ENCODE measurements at places on chromosomes 11 and 22.

- DNase-seq: no peak
Measured at GRCh38 chr22:31036671-31037550, 44.2 kb upstream of the SMTN start.

- no peak for DNase-seq
Measured at GRCh38 chr11:111465400-111465799, 46.8 kb downstream of the BTG4 start.

- DNase-seq: no peak
Measured at GRCh38 chr22:28106617-28107016, 187.6 kb upstream of the PITPNB start.

DNA sequence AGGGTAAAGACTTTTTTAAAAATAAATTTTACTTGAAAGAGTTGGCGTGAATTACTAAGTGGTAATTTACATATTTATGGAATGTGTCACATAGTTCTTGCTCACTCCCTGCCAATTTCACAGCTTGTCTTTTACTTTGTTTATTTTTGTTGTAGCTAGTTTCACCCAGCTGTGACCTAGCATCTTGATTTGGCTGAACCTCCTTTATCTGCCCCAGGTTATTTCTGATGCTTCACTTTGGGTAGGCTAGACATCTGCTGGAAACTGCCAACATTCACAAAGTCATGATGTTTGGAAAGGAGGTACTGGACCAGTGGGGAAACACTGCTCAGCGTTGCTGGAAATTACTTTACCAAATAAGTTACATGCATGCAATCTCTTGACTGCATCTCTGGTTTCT lies 1676.0 kb upstream of the RAG2 start:
- DNase-seq: no peak

GRCh38 chr11:6320411-6321155 lies at the start of gene CAVIN3:
TSS of gene CAVIN3 (minus strand) at chr11:6320501. CDS start at chr11:6320476, 25 bp downstream.
- no peak for DNase-seq

DNA sequence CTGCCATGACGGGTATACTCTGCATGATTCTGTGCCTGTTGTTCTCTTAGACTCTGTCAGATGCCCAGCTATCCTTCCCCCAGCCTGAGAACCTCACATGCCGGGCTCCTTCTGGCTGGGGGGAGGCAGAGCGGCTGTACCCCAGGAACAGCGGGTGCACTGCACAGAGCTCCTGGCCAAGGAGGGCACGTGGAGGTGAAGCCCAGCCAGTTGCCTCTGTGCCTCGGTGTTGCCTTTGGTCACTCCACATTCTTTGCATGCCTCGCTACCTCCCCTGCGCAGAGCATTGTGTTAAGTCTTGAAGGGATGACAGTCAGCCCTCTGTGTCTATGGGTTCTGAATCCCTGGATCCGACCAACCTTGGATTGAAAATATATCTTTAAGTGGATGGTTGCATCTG lies 77.7 kb downstream of the FEZ1 start:
- no peak for DNase-seq

DNA sequence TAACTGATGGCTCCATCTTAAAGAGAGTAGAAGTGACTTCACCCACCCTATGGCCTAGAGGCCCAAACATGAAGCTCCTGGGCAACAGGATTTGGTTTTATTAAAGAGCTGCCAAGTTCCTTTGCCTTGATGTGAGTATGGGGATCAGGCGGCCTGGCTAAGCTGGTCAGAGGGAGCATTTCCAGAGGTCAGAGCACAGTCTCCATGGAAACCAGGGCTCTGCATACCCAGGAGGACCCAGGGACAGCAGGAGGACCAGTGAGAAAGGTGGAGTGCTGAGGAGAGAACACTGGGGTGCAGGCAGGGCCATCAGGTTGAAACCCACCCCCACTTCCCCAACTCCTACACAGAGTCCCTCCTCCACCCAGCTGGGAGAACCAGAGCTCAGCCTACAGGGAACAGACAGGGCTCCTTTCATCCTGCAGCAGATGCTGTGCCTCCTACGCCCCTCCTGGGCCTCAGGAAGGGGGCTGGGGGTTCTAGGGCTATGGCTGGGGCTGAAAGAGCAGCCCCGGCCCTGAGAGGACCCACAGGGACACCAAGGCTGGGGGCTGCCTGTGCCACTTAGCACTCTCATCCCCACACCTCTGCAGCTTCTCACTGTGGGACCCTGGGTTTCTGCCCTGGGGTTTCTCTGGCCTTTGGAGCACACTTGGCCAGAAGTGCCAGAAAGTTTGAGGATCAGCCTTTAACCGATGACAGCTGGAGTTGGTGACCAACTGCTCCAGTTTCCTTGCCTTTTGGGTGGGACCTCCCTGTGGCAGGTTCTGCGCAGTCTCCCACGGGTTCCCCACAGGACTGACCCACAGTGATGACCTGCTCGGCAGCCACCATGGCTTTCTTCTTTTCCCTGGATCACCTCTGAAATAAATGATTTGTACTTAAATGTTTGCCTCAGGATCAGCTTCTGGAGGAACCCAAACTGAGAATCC lies 13.8 kb upstream of the P2RY6 start:
- DNase-seq: no peak

GRCh38 chr11:60871378-60872061 lies 4.2 kb downstream of the ZP1 start:
- DNase-seq: no peak

DNA sequence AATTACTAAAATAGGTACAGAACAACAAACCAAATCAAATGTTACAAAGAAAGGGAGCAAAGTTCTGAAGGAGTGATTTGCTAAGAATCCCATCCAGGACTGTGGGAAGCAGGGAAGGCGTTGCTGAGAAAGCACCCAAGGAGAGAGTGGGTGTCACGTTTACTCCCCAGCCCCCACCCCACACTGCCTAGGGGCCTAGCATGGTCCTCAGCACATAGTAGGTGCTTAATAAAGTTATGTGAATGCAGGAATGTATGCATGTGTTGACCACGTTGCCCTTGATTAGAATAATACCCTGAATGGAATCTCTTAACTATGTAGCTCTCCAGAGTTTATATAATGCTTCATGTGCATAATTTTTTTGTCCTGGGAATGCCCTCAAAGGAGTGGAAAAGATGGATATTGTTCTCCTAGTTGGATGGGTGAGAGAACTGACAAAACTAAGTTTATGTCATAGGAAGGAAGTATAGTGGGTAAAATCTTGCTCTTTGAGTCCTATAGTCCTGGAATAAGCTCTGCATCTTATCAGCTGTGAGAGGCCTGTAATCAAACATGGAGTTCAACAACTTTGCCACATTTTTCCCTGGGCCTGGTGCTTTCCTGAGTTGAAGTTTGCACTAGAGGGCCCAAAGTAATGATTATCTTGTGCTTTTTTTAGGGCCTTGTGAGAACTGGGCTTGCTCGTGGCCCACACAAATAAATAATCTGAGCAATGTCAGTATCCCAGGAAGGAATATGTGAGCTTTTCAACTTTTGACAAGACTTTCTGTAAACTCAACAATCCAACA lies 53.8 kb upstream of the LMO2 start:
- DNase-seq: no peak

- DNase-seq: no peak
Measured at GRCh38 chr22:41504816-41505215, 35.9 kb downstream of the ACO2 start.

DNA sequence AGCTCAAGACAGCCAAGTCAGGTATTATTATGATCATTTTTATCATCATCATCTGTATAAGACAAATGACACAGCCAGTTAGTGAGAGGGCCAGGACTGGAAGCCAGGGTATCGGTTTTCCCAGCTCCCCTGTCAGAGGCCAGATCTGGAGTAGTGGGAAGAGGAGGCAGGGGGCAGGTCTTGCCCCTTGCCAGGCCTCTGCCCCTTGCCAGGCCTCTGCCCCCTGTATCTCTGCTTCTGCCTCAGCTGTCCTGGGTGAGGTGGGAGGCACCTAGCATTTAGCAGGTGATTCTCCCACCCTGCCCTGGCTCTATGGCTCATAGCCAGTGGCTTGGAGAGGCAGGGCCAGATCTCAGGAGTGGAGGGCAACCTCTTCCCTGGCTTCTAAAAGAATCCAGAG lies 67.3 kb downstream of the PRDM11 start:
- DNase-seq: no peak

DNA sequence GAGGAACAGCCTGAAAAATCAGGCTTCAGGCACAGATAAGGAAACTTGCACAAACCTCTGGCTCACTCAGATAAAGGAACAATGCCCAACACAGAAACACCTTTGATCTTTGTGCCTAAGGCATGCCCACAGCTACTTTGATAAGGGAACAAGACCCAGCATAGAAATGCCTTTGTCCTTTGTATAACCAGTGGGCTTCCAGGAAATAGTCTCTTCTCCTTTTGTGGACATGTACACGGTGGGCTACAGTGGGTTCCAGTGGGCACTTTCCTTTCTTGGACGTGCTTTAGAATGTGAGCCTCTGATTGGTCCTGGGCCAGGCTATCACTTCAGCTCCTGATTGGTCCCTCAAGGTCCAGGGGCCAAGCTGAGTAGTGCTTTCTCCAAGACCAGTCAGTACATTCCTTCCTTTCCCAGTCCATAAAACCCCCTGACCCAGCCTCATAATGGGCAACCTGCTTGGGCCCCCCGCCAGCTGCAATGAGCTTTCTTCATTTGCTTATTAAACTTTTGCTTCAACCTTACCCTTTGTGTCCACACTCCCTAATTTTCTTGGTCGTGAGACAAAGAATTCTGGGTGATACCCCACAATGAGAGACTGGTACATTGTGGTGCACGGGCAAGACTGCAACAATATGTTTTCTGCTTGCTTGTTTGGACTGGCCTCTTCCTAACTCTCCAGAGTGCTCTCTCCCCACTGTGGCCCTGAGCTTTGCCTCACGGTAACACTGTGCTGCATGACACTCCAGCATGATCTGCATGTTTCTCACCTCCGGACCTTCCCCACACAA lies 1.7 kb upstream of the CABIN1 start:
- no peak for DNase-seq

DNA sequence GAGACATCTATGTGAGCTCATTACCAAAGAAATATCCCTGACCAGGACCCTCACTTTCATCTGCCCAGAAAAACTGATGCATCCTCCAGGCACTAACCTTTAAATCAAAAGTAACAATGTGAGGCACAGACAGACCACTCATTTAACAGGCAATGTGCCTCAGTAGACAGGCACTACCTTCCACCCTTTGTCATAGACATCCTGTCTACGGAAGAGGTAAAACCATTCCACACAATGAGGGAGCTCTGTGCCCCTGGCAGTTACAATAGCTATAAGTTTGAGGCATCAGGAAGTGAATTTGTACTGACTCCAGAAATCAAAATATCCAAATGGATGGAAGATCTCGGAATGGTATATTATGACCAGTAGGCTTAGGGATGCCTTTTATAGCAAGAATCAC lies 6.7 kb upstream of the CAVIN3 start:
- DNase-seq: no peak

DNA sequence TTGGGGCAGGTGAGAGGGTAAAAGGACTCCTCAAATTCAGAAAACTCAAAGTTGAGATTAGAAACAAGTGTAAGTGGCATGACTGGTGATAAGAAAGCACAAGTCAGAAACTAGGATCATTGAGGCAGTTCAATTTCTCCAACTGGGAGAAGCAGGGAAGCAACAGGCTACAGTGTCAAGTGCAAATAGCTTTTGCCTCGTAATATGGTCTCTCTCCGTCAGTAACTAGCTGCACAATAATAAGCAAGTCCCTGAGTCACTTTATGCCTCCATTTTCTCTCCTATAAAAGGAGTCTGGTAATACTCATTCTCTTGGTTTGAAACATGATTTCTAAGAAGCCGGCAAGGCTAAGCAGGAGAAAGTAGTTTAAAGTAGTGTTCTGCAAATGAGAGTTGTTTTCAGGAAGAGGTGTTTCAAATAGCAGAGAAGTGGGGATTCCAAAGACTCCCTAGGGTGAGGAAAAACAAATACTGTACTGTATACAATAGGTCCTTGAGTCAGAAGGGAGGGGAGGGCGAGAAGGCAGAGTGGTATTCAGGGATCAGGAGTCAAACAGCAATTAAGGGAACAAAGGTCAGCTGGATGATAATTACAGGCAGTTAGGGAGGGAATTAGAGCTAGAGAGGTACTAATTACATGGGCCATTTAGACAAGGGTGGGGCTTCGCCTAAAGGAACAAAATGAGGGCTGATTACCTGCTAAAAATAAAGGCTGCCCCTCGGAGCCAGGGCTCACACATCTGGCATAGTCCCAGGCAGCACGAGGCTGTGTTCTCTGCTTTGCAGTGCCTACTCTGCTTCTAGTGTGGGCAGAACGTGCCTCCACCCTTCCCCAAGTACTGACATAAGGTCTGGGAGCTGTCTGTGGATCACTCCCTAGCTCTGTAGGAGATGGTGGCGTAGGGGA lies 96.0 kb upstream of the BDNF start:
- no peak for DNase-seq

- no peak for DNase-seq
Measured at GRCh38 chr11:58742140-58742539, 10.4 kb upstream of the GLYAT start.

GRCh38 chr11:31863170-31863832 lies 52.2 kb upstream of the PAX6 start:
- no peak for DNase-seq

DNA sequence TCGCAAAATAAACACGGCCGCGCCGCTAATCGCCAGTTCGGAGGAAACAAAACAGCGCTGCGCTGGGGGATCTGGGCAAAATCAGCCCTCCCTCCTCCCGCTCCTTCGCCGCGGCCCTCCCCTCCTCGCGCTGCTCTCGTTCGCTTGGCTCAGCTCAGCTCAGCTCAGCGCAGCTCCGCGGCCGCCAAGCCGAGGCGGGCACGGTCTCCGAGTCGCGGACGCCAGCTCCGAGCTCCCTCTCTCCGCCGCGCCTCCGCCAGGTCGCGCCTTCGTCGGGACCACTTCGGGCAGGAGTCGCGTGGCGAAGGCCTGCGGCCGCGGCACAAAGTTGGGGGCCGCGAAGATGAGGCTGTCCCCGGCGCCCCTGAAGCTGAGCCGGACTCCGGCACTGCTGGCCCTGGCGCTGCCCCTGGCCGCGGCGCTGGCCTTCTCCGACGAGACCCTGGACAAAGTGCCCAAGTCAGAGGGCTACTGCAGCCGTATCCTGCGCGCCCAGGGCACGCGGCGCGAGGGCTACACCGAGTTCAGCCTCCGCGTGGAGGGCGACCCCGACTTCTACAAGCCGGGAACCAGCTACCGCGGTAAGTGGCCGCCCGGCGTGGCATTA lies at the start of gene SPON1:
TSS of gene SPON1 (plus strand) at position 162 of the 607 bp plus-strand sequence. CDS start at position 344, 182 bp downstream.
- peak; percentile 13 for DNase-seq

DNA sequence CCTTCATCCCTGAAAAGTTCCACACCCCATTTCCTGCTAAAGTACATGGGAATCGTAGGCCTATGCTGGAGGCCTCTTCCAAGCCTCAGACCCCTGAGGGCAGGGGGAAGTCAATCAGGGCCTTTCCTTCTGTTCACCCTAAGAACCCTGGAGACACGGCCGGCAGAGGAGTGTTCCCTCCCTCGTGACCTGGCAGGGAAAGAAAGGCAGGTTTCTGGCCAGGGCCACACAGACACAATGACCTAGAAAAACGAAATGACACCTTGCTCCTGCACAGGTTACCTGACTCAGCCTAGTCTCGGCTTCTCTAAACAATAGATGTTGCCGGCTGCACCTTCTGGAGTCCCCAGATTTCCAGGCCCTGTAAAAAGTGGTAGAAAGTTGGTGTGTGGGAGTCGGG lies 60.6 kb upstream of the CADM1 start:
- no peak for DNase-seq

- DNase-seq: no peak
Measured at GRCh38 chr11:117366248-117366647, 38.6 kb downstream of the CEP164 start.
